ENCODE measurements at places on chromosomes 6 and 20. TPM values are rescaled to one million over a fixed set of nuclear protein-coding genes. Genes with fewer than 3 reads are reported as not detected.
A peak's percentile ranks its signal among the peaks of the same experiment; 100 is the strongest.

DNA sequence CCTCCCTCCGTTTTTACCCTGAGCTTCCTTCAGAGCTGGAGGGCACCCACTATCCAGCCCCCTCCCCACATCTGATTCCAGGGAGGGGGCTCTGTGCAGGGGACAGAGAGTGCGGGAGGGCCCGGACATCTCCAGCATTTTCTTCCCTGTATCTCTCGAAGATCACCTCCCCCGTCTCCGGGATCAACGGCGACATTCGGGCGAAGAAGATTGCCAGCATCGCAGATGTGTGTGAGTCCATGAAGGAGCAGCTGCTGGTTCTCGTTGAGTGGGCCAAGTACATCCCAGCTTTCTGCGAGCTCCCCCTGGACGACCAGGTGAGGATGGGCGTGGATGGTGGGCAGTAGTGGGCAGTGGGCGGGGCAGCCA lies 58.8 kb downstream of the HNF4A start:
- no peak for DNase-seq

DNA sequence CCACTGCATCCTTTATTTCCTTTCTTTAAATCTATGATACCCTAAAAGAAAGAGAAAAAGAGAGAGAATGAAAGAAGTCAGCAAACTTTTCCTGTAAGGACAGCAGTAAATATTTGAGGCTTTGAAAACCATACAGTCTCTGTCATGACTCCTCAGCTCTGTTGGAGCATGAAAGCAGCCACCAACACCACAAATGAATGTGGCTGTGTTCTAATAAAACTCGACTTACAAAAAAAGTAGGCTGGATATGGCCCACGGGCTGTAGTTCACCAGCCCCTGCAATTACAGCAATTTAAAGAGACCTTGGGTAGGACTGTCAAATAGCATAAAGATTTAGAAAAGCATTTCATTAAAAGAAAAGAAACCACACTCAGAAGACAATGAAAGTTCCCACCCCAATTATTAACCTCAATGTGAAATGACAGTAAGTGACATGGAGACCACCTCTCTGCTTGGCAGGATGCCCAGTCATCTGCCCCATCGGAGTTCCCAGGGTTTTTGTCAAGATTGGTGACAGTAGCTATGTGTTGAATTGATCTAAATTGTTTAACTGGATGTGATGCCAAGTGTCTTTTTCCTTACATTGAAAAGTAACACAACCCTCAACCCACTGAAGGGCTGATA lies 50.9 kb downstream of the TNFRSF21 start:
- no peak for DNase-seq

DNA sequence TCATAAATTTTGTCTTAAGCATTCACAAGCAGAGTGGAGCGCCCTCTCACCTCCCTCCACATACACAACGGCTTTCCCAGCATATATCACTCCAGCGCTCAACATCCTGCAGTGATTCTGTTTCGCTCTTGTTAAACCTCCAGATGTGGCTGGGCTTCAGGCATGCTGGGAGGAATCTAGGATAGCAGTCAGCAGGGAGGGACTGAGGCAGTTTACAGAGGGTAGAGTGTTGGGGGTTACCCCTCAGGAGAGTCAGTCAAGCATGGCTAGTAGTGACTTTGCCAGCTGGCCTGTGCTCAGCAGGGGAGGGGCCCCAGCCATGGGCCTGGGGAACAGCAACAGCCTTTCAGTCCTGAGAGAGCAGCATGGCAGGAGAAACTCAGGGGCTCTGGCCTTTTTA lies 161.4 kb upstream of the FLRT3 start:
- no peak for DNase-seq

GRCh38 chr6:140271759-140272377 lies 897.4 kb upstream of the CITED2 start:
- no peak for DNase-seq

- no peak for DNase-seq
These were observed 16.3 kb downstream of the TMEM170B start for GRCh38 chr6:11553824-11554223.

GRCh38 chr6:37024656-37025337 lies 19.3 kb downstream of the FGD2 start:
- DNase-seq: no peak

DNA sequence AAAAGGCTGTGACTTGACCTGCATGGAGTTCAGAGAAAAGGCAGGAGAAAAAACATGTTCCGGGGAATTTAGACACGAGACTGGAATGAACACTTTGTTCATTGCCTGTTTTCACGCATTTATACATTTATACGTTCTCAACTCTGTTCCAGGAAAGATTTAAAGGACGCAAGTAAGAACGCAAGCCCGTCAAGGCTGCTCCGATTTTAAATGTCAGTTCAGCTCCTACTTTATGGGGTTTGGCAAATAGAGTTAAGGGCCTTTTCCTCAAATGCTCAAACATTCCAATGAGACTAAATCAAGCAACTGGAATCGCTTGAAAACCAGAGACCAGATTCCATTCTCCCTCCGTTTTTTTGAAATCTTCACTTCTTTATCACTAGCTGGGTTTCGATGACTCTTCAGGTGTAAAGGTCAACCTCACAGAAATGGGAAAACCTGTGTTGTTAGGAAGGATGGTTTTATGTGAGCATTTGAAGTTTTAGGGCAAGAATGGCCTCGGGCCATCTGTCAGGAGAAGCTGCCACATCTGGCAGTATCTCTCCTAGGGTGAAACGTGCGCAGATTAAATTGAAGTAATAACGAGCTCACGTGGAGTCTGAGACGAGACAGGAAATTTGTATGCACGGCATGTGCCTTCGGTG lies 24.9 kb downstream of the TTLL2 start:
- DNase-seq: no peak

- peak; percentile 53 for DNase-seq
These were observed 37.8 kb upstream of the CNKSR3 start for GRCh38 chr6:154548130-154548830.

- DNase-seq: no peak
These were observed 167.7 kb upstream of the AFDN start for GRCh38 chr6:167659046-167659445.

DNA sequence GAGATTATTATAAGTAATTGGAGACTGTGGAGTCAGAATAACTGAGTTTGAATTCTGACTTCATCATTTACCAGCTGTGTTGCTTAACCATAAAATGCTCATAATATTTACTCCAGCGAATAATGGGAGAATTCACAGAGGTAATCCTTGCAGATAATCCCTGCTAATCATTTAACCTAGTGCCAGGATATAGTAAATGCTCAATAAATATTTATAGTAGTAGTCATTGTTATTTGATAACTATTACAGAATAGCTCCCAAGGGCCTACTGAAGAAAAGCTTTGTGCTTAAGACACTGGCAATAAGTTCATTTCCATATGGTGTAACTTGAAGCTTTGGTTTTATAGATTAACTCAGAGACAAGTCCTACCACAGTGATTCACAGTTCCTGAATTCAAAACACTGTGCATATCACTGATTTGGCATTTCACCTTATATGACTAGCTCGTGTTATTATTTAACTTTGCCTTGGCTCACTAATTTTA lies 208.8 kb upstream of the PLCB4 start:
- DNase-seq: no peak

- DNase-seq: peak; percentile 81
These were observed 72.9 kb upstream of the DSP start for GRCh38 chr6:7468382-7469081.

DNA sequence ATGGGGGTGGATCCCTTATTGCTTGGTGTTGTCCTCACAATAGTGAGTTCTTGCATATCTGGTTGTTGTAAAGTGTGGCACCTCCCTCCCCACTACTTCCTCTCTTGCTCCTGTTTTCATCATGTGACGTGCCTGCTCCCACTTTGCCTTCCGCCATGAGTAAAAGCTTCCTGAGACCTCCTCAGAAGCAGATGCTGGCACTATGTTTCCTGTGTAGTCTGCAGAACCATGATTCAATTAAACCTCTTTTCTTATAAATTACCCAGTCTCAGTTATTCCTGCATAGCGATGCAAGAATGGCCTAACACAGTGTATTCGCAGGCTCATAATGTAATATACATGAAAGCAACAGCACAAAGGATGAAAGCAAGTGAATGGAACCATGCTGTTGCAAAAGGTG lies 28.4 kb upstream of the ANKRD60 start:
- DNase-seq: no peak

DNA sequence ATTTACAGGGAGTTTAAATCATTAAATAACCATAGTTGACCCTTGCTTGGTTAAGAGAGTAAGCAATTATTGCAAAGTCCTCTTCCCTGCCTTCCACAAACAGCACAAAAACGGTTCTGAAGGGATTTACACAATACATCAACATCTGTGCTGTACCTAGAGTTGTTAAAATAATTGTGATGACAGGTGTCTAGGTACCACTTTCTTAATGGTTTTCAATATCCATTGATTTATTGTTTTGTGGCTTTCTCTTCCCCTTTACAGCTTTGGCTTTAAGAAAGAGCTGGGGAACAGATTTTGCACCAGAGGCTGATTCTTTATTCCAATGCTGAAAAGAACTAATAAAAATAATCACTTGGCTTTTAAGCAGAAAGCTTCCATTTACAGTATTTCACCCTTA lies 598 bp upstream of the SOX4 start:
- DNase-seq: no peak

DNA sequence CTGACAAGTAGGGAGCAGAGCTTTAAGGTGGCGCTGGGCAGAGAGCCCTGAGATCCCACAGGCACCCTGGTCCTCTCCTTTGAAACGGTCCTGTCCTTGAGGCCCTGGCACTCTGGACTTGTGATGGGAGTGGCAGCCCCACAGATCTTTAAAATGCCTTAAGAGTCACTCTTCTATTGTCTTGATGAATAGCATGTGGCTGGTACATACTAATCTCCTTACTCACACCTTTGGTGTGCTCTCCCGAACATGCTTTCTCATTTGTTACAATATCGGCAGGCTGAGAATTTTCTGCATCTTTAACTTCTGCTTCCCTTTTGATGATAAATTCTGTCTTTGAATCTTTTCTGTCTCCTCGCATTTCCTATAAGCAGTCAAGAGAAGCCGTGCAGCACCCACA lies 333.8 kb downstream of the TFAP2A start:
- DNase-seq: no peak

GRCh38 chr20:5996765-5997164 lies 46.3 kb downstream of the MCM8 start:
- no peak for DNase-seq

DNA sequence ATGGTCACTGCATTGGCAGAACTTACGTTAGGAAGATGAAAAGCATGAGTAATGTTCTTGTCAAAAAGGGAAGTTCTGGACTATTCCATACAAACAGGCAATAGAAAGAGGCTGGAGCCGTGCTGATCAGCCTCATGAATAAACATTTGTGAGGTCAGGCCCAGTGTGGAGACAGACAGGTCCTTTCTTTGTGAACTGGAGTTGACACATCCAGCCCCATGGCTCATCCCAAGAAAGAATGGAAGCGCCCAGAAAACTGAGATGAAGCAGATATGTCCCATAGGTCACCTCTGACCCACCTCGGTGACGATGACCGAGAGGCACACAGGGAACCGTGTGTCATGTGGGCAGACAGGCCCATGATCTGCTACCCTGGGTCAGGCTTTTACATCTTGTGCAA lies 276.0 kb upstream of the SGK1 start:
- DNase-seq: no peak

- DNase-seq: no peak
These were observed 26.3 kb upstream of the FAM50B start for GRCh38 chr6:3822747-3823445.

- DNase-seq: no peak
These were observed 17.2 kb upstream of the NCR2 start for GRCh38 chr6:41318261-41318653.

GRCh38 chr6:31888276-31889258 lies 8.9 kb downstream of the EHMT2 start:
- peak; percentile 41 for DNase-seq

DNA sequence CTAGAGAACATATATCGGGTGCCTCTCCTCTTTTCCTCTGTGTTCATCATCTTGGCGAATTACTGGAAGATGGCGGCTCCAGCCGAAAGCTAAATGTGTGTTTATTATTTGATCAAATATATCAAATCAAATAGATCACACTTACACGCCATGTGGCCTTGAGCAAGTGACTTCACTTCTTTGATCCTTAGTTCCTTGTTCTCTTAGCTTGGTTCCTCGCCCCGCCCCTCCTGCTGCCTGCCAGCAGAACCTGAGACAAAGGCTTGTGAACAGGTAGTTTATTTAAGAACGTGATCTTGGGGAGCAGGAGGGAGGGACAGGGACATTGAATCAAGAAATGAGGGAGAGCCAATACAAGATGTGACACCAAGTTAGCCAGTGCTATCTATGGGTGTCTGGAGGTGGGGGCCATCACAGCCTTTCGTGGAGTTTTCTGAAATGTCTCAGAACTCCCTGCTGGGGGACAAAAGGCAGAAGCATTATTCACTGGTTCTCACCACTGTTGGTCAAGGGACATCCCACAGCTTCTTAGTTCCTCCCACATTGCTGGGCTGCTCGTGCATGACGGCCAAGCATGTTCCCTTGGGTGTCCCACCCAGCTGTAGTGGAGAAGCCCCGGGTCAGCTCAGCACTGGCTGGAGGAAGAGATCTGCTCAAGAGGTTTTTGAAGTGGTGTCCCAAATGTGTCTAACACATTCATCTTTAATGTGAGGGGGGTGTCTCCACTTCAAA lies 44.9 kb upstream of the RNF24 start:
- peak; percentile 54 for DNase-seq

- DNase-seq: no peak
These were observed 215.8 kb downstream of the EYA4 start for GRCh38 chr6:133456944-133457343.

GRCh38 chr6:22827760-22828159 lies 258.4 kb downstream of the HDGFL1 start:
- no peak for DNase-seq

GRCh38 chr6:51495610-51496396 lies 591.6 kb downstream of the PKHD1 start:
- no peak for DNase-seq

VWA7 gene
- 6.2 TPM for total RNA-seq

APOM gene
- total RNA-seq: 1.7 TPM

METTL24 gene
- total RNA-seq: 2.1 TPM

EYS gene
- total RNA-seq: not detected

ATP6V1G2 gene
- total RNA-seq: 2.7 TPM

SYCP2L gene
- 0.73 TPM for total RNA-seq

CCM2L gene
- total RNA-seq: 7.2 TPM

SYCP2 gene
- 2.2 TPM for total RNA-seq

SALL4 gene
- total RNA-seq: 0.13 TPM

Data from left cardiac atrium (tissue), 4 donors.